ENCODE measurements at places on chromosomes 12 and 14.
A peak's percentile ranks its signal among the peaks of the same experiment; 100 is the strongest.

DNA sequence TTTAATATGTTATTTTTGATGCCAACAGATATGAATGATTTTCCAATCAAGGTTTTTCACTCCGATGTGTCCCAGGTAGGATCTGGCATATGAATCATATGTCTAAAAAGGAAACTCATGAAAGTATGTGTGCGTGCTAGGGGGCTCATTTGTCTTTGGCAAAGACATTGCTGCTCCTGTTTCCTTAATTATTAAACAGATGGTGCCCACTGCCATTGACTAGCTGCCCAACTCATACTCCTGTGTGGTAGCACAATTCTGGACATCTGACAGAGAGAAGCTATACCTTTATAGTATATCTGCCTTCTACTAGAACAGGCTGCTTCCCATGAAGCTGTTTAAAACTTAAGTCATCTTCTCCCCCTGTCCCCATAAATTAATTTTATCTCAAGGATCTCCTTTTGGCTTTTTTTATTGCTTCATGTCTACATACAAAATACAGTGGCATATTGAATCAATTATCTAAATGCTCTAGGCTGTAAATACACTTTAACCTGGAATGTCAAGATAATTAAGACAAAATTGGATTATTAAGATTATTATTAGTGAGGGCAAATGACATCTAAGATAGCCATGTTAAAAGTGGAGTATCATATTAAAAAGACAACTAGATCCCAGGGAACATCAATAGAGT, 1.4 kb upstream of the PDE3A start:
- no peak for DNase-seq

DNA sequence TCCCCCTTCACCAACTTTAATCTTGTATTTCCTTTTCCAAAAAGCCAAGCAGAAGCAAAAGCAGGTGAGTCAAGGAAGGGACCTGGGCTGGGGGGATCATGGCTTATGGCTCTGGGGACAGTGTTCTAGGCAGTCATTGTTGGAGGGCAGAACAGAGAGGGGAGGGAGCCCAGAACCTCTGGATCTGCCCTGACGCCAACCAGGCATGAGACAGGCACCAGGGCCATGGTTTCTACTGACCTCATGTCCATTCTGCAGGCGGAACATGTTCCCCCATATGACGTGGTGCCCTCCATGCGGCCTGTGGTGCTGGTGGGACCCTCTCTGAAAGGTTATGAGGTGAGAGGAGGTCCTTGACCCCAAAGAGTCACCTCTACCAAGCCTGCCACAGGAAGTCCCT, 6.6 kb downstream of the CACNB3 start:
- no peak for DNase-seq

- peak; percentile 50 for DNase-seq
Observed at GRCh38 chr14:56412468-56413434, 166.8 kb upstream of the TMEM260 start.

- DNase-seq = no peak
Observed at GRCh38 chr12:27971121-27971489, 1.4 kb downstream of the PTHLH start.

DNA sequence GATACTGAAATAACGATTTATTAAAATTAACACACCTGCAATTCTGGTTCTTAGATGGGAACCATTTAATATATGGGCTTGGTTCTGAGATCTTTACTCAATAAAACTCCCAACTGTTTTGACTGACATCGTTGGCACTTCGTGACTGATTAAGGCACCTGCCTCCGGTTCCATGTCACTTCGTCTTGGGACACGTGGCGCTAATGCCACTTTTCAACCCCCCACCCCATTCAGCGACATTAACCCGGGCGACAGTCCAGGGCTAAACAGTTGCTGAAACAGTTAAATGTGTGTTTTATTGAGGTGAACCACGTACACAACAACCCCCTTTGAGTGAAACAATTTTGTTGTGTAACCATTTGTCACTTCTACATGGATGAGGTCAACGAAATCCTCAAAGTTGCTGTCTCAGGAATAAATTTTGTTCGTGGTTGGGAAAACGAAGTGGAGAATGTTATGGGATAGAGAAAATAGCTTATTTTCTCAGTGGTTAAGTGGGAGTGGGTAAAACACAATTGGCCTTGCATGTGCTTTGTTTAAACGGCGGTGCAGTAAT, 9.9 kb upstream of the SLC38A2 start:
- DNase-seq = peak; percentile 58

DNA sequence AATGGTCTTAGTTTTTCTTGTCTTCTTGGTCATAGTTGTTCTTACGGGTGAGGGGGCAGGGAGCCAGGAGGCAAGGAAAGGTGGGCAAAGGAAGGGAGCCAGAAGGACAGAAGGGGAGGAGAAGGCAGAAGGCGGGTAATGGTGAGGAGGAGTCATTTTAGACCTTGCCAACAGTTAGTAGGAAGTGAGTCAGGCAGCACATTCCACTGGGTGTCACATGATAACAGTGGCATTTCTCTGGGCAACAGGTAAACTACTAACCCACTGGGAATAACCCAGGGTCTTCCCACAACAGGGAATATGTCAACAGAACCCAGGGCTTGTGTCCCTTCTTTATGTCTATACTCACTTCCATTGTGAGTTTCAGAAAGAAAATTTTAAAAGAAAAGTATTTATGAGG, 127.6 kb downstream of the SLC8A3 start:
- no peak for DNase-seq

DNA sequence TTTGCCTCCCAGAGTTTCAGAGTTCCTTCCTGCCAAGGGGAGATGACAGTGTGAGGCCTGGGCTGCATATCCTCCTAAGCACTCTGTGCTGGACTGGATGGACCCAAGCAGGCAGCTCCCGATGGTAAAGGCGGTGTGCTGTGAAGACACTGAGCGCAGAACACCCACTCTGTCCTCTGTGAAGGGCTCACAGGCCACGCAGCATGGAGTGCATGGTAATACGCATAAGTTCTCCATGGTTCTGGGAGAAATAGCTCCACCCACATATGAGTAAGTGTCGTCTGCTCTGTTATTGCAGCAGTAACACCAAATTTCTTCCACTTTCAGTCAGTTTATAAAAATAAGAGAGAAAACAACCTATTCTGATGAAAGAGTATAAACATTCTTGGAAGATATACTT, 55.8 kb downstream of the TMEM30B start:
- peak; percentile 3 for DNase-seq

DNA sequence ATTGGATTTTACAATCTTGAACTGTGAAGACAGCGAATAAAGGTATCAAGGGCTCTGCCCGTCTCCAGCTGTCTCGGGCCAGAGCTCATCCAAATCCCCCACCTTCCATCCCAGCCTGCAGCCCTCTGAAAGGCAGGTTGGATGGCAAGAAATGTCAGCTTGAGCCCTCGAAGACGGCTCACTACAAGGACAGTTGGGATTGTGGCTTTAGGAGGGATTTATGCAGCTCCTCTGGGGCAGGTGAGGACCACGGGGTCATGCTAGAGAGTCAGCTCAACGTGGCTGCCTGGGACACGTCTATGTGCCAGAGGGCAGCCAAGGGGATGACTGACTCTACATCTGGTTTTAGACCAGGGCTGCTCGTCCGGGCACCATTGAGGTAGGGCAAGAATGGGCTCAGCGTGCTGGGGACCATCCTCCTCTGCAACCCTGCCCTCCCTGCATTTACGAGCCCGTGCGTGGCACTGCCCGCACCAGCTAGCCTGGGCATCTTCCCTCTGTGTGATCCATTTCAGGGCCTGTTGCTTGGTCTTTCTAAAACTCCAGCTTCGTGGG, 16.2 kb downstream of the MVK start:
- no peak for DNase-seq

GRCh38 chr12:127642208-127642607, 624.8 kb upstream of the TMEM132C start:
- no peak for DNase-seq

DNA sequence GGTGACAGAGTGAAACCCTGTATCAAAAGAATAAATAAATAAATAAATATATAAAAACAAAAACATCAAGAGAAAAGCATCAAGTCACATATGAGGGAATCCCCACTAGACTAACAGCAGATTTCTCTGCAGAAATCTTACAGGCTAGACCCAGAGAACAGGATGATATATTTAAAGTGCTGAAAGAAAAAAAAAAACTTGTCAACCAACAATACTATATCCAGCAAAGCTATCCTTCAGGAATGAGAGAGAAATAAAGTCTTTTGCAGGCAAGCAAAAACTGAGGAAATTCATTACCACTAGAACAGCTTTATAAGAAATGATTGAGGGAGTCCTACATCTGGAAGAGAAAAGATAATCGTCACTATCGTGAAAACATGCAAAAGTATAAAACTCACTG, 6.4 kb upstream of the SFSWAP start:
- no peak for DNase-seq

DNA sequence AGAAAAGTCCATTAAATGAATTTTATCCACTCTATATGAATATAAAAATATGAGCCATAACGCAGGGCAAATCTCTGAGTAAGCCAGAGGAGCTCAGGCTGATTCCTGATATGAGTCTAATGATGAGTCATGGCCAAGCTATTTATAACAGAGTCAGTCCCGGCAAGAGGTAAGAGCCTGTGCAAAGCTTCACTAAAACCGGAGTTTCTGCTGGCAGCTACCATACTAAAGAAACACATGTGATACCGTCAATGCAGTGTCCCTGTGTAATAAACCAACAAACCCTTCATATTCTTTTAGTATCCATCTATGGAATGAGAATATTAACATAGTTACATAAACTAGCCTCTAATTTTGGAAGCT, 319.4 kb downstream of the KCNC2 start:
- DNase-seq = peak; percentile 86

- DNase-seq = no peak
Observed at GRCh38 chr14:105063056-105063455, 2.2 kb downstream of the GPR132 start.

DNA sequence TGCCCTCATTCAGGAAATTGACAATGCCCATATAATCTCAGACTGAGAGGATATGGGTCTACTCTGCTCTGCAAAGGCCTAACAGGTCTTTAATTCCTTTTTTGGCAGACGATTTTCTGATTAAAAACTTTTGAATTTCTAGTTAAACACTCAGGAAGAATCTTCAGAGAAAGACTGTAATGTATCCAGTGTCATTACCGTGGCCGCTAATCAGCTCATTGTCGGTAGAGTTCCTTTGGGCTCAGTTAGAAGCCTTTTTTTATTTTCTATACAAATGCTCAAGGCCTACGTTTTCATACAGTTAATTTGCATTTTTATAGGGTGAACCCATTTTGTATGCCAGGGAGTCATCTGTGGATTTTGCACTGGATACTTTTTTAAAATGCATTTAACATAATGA, 549.9 kb downstream of the RPS29 start:
- DNase-seq = no peak

DNA sequence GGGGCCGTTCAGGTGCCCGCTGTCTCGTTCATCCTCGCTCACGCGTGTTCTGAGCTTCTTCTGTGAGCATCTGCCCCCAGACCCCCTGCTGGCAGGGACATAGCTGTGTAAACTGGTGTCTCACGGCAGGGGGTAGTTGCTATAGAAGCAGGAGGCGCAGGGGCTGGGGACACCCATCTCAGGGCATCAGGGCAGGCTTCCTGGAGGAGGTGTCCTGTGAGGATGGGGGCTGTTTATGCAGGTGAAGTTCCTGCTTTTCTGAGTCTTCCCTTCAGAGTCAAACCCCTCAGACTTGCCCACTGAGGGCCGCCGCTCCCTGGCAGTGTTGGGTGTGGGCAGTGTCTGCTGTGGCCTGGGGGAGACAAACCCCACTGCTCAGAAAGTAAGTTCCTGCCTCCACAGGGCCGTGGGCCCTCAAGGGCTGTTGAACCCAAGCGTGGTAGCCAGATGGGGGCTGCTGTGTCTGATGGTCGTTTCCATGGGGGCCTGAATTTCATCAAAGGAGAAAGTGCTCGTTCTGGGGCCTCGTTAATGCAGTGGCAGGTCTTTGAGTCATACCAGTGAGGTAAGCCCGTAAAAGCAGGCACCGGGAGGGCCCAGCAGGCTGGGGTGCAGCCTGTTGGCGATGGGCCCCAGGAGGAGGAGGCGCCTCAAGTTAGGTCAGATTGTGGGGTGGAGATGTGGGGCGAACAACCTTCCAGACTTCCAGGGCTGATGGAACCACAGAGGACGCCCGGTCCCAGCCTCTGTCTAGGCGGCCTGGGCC, 23.4 kb downstream of the KIF26A start:
- DNase-seq = no peak

DNA sequence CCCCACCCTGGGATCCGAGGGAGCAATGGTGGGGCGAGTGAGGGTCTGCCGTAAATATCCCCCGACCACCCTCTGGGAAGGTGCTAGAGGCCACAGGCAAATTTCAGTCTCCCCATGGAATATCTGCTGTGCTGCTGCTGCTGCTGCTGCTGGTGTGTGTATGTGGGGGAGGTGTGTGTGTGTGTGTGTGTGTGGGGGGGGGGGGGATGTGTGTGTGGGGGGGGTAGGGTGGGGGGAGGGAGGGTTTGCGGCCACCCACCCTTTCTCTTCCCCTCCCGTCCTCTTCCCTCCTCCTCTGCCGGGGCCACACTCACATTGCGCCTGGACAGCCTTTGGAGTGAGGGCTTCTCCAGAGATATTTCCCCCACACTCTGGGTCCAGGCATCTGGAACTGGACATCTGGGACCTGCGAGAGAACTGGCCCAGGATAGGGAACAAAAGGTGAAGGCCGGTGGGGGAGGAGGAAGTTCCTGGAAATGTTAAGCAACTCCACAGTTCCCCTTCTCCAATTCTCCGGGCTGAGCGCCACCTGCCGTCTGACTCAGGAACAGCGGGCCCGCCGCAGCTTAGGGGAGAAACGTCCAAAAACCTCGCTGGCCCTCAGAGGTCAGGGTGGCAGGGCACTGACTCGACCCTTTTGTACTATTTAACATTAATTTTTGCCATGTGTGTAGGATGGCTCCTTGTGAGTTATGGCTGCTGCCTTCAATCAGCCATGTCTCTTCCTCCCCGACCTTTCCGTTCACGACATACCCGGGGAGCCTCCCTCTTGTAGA, at the start of gene C1RL:
Gene C1RL, minus strand, starts transcription at position 419 of the 776 bp plus-strand sequence. Its CDS starts 34 bp downstream, at position 385.
- peak; percentile 91 for DNase-seq

GRCh38 chr12:113407931-113408600, 4.4 kb upstream of the SDS start:
- DNase-seq = no peak

DNA sequence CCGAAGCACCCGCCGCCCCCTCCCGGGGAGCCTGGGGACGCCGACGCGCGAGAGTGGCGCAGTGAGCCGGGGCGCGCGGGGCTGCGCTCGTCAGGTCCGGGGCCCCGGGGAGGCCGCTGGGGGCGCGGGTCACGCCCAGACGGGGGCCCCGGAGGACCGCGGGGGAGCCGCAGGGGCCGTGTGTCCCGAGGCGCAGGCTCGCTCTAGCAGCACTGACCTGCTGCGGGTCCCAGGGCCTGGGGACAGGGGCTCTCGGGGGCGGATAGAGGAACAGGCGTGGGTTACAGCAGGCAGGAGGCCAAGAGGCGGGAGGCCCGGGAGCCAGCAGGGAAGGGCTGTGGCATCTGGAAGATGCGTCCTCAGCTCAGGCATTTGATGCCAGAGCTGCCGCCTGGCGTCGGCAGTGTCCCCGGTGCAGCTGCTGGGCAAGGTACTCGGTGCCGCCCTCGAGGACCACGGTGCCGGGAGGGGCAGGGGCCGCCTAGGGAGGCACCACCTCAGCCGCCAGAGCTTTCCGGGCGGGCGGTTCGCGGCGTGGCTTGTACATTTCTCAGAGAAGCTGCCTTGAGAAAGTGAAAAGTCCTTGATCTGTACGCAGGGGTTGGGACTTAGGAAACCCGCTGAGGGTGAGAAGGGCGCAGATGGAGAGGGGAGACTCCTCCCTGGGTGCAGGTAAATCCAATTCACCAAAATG, 1.2 kb downstream of the WNT5B start:
- DNase-seq = peak; percentile 15

All from amniotic epithelial cell (primary cell).